ENCODE measurements at places on chromosomes 12 and 14.

DNA sequence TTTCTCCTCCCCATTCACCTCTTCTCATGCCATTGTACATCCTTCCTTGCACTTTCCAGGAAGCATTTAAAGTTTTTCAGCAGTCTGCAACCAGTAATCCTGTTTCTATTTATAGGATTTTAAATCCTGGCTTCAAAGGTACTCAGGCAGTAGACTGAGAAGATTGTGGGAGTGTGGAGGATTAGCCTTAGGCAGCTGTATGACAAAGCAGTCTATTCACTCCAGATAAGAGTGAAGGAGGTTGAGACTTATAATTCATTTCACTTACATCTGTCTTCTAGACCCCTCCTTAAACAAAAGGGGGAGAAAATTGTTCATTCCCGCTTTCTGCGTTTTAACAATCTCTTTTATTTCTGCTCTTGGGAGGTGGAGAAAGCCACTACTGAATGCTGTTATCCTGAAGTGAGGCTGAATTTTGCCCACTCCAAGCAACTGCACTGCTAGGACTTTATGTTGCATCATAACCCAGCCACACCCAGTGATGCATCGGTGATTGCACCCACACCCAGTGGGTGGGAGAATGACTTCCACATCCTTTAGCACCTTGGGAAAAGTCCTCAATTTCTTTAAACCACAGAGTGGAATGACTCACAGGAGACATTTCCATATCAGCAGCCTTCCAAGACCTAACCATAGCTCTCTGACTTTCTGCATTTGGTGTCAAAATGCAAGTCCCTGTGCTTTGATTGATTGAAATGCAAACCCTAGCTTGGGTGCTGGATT is 382.5 kb upstream of the ATP2B1 start:
- peak; percentile 88 for DNase-seq

GRCh38 chr14:31961896-31962295 is 115.2 kb upstream of the ARHGAP5 start:
- DNase-seq: no peak

GRCh38 chr12:89225401-89225800 is 126.9 kb downstream of the DUSP6 start:
- no peak for DNase-seq

DNA sequence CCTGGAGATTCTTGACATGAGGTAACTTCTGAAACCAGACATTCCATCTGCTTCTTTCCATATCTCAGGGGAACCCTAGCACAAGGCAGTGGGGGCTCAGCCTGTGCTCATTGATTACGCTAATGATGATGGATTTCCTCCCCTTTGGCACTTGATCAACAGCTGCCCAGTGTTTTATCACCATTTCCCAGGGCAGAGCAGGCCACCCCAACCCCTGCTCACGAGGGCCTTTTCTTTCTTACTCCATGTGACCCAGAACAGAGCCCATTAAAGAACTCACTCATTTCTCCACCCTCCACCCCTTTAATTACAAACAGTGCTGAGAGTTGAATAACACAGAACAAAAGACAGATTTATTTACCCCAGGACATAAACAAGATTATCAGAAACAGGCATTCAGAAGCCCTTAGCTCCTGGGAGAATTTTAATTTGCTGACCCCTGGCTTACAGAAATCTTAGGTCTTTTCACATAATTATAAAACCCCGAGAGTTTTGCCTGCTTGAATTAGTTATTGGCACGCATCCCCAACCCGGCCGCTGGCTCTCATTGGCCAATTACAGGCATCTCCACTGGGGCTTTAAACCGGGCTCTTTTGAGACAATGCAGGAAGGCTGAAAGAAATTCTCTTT is 32.0 kb upstream of the CCDC60 start:
- no peak for DNase-seq

- DNase-seq: no peak
Observed at GRCh38 chr12:51527966-51528365, 63.1 kb upstream of the SCN8A start.

DNA sequence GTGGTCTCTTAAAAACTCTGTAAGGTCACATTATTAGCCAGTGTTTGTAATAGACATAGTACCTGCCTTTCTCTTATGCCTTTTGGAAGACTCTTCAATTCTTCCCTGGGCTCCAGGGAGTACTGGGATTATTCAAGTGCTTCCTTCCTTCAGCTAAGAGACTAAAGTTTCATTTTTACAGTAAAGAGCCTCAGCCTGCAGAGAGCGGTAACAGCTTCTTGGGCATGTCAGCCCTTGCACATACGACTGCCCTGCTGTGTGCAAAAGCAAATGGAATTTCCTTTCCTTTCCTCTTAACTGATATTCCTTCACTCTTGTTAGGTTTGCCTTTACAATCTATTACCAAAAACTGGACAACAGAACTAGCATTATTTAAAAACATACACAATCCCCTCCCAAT is 32.9 kb upstream of the AMIGO2 start:
- no peak for DNase-seq

DNA sequence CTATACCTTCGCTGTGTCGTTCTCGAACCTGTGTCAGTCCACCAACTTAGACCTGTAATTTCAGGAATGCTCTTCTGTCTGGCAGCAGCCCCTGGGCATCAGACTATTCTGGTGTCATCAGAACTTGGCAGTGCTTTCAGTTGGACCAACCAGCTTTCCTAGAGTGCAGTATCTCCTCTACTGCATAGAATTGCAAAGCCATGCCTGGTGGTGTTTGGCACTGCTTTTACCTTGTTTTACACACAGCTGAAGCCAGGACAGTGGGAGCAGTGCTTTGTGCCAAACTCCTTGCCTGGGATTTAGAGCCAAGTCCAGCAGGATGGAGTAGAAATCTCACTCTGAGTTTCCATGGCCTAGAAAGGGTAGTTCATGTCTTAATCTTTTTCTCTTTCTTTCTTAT is 1.5 kb downstream of the FLVCR2 start:
- no peak for DNase-seq

DNA sequence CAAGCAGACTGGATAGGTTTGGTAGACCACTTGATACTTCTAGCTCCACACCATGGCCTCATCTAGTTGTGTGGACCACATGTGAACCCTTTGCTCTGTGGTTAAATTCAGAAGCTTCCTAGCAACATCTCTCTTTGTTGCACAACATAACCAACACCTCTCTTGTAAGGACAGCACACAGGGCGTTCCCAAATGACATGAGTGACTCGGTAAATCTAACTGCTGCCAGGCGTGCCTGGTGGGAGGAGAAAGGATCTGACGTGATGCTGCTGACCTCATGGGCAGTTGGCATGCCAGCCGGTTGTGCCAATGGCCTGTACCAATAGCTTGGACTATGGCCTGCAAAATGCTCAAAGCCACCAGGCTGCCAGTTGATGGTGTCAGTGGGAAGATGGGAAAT is 93.8 kb downstream of the CPSF2 start:
- no peak for DNase-seq

DNA sequence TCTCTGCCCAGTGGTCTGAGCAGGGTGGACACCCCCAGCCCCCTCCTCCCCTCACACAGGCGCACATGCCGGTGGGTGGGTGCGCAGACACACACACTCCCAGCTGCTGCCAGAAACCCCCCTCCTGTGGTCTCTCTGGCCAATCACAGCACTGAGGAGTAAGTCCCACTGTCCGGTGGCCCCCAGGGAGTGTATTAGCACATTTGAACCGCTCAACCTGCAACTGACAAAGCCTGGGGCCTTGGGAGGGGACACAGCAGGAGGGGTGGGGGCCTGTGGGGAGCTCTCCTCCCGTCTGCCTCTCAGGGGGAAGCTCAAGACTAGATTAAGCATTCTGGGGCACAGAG is 11.7 kb downstream of the FIGNL2 start:
- DNase-seq: no peak

- DNase-seq: peak; percentile 74
Observed at GRCh38 chr12:91990525-91990924, 155.1 kb downstream of the BTG1 start.

DNA sequence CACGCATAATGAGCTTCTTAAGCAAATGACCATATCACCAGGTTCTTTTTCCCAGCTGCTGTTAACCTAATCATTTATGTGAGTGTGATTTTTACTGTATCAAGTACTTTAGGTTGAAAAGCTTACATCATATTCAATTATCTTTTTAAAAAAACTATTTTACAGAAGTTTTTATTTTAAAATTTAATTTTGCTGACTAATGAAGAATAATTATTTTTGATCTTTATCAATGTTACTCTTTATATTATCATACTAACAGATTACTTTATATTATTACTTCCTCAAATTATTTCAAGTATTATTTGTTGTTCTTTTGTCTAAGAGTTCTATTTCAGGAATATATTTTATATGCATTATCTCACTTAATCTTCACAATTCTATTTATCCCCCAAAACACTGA is 236.3 kb downstream of the CPNE8 start:
- DNase-seq: no peak

DNA sequence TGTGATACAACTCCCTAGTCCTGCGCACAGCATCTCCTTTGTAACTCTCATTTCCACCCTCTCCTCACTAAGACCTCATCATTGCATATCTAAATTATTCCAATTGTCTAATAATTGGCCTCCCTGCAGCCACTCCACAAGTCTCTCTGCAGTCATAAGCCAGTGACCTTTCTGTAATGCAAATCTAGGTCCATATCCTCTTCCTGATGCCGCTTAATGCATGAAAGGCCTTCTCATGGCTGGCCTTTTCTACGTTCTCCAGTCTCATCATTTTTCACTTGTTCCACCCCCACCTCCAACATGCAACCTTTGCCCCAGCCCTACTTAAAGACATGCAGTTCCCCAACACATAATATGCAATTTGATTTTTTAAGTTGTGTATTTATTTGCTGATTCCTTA is 96.0 kb downstream of the RPAP3 start:
- no peak for DNase-seq

DNA sequence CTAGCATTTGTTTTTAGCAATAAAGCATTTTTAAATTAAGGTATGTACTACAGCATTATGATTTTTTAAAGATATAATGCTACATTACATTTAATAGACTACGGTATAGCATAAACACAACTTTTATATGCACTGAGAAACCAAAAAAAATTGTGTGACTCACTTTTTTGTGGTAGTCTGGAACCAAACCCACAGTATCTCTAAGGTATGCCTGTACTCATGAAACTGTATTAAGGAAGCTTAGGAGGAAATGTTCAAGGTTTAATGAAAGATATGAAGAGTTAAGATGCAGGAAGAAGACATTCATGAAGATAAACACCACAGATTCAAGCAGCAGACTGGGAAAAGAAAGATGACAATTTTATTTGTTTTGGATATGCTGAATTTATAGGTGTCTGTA is 51.7 kb downstream of the PPP1R12A start:
- peak; percentile 48 for DNase-seq

All from fibroblast of skin of scalp (primary cell).